ENCODE measurements at places on chromosomes 11 and 22.

GRCh38 chr11:11416502-11416901 is 63.5 kb upstream of the CSNK2A3 start:
- DNase-seq = no peak

- DNase-seq = no peak
Observed at GRCh38 chr11:83572581-83573496, 286.7 kb upstream of the CCDC90B start.

- no peak for DNase-seq
Observed at GRCh38 chr11:114876234-114876633, 197.9 kb downstream of the NXPE2 start.

- DNase-seq = no peak
Observed at GRCh38 chr11:116936754-116937446, 99.5 kb upstream of the APOA1 start.

DNA sequence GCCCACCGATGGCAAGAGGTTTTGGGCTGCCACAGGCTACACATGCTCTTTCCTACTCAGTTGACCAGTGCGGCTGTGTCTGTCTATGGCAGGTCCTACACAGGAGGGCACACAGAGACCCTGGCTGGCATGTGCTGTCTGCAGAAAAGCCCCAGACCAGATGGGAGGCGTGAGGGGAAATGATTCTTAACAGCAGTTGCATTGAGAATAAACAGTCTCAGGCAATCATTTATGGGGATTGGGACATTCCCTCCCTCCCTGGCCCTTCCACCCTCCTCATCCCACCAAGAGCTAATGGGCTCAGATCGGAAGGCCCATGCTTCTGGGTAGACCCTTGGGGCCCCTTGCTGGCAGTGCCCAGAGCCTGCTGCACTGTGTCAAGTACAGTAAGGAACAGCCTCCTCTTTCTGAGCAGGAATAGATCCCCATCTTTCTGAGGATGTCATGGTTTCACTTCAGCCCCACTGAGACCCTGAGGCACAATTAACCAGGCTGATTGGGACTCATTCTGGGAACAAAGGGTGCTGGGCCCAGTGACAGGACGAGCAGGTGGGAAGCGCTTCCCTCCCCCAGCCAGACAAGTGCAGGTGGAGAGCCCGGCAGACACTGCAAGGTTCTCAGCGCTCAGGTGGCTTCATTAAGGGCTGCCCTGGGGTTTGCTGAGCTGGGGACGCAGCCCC is 28.3 kb downstream of the TSPAN18 start:
- DNase-seq = no peak

- DNase-seq = no peak
Observed at GRCh38 chr22:39281126-39281525, 36.3 kb upstream of the PDGFB start.

DNA sequence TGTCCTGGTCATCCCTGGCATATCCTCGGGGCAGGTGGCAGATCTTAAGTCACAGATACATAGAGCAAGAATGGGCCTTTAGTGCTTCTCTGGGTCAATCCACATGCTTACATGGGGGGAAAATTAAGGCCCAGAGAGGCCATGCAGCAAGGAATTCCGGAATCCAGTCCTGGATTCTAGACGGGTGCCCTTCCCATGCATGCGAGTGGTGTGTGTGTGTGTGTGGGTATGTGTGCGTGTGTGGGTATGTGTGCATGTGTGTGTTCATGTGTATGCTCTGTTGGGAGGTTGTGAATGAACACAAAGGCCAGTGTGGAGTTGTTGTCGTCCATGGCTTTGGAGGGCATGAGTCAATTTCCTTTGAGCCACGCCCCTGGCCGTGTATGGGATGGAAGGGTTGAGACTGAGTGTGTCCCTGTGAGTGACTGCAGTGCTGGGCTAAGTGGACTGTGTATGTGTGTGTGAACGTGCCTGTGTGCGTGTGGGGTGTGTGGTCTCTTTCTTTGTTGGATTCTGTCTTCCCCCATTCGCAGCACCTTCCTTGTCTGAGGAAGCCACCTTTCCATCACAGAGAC is 33.4 kb upstream of the EIF3D start:
- DNase-seq = no peak

DNA sequence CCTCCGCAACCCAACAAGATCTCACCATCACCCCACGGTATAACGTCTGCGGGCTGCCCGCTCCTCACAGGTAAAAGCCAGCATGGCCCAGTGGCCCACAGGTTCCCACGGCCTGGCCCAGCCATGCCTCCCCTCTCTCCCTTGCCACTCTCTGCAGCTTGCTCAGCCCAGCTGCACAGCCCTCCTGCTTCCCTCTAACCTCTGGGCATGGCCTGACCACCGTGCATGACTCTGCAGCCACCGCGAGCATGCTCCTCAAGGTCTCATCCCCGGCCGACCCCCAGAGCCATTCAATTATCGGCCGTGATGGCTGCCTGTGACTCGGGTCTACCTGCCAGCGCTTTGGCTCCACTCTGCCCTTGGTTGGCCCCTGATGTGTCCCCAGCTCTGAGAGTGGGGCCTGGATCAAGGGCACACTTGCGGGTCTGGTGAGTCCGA is 185.5 kb downstream of the CTTN start:
- no peak for DNase-seq

DNA sequence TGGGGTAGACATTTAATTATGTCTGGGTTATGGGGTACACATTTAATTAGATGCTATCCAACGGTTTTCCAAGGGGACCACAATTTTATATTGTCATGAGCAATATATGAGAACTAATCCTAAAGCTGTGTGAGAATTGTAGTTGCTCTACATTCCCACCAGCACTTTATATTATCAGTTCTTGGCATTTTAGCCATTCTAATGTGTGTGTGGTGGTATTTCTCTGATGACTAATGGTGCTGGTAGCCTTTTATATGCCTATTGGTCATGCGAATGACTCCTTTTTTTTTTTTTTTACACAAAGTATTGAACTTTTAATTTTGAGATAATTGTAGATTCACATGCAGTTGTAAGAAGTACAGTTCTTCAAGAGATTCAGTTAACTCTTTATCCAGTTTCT is 26.2 kb downstream of the TMEM135 start:
- no peak for DNase-seq

GRCh38 chr11:126304457-126305075 is 706 bp downstream of the DCPS start:
- no peak for DNase-seq

- DNase-seq = no peak
Observed at GRCh38 chr11:88103337-88104206, 71.7 kb downstream of the RAB38 start.

DNA sequence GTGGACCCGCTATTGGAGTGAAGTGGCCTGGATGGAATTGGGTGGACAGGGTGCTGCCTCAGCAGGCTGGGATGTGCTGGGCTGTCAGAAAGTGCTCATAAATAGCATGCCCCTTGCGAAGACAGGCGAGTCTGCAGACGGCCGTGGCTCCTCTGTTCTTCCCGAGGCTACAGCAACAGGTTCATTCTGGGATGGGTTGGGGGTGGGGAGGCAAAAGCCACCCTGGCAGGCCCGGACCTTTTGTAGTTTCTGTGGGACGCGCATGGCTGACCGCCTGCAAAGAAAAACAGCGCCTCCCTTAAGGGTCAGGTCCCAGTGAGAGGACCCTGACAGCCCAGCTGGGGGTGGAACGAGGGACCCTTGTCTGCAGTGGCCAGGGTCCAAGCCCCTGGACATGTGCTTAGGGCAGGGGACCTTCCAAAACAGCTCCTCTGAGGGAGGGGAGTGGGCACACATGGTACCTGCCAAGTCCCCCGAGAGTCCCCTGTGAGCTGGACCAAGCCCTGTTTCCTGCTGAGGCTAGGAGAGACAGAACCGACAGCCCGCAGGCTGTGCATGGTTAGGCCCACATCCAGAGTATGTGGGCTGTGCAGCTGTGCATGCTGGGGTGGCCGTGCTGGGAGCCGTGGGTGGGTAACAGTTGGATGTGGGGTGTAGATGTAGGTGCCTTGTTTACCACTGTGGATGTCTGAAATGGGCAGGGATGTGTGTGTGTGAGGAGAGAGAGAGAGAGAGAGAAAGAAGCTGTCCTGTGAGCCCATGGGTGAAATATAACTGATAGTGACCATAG is at the start of gene CRYBB3:
Gene CRYBB3, plus strand, starts transcription at position 128 of the 790 bp plus-strand sequence. CDS start 1,539 bp downstream, outside the sequence.
- DNase-seq = no peak

GRCh38 chr11:128940603-128941002 is 2.1 kb downstream of the TP53AIP1 start:
- no peak for DNase-seq

DNA sequence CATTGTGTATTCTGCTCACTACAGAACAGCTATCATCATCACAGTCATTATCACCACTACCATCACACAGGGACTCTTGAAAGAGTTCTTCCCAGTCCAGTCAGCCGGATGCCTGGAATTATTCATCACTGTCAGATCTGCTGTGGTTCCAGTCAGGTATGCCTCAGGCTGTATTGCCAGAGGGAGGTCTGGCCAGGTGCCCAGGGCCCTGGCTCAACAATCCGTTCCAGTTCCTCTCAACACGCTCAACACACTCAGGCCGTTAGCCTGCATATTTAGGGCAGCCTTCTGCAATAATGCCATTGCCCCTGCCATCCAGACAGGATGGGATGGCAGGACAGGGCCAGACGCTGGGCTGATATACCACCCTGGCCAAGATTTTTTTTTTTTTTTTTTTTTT is 28.6 kb upstream of the RASL10A start:
- no peak for DNase-seq

- DNase-seq = no peak
Observed at GRCh38 chr11:96200243-96200642, 142.8 kb downstream of the MAML2 start.

- DNase-seq = no peak
Observed at GRCh38 chr11:126413843-126414405, 58.4 kb downstream of the ST3GAL4 start.

DNA sequence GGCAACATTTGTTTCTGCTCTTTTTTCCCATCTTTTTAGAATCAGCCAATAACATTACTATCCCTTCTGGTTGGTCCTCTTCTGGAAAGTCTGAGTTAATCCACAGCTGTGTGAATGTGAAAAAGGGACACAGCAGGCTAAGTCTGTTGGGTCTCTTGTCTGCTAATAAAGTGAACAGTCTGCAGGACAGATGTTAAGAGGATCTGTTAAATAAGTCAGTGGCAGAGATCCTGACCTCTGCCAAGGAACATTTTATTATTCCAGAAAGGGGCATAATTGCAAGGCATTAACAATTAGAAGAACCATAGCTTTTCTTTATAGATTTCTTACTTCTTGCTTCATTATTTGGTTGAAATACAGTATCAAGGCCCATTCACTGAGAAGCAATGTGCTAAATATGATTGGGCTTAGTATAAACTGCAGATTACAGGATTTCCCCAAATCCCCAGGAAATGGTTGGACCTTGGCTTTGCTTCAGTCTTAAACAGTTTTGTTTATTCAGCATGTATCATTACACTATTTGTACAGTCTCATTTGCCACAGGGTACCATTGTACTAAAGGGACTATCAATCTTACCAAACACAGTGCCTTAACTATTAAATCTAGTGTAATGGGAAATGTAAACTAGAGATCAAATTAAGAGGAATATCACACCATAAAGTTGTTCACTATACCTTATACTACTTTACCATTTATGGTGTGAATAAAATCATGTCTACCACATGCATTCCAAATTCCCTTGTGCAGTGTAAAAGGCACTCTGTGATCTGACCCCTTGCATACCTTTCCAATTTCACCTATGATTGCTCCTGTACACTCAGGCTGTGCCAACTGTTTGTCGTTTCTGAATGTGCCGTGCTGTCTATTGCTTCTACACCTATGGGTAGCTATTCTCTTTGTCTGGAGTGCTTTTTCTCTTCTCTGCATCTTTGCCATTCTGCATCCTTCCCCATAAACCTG is 274.0 kb downstream of the SOX6 start:
- no peak for DNase-seq

DNA sequence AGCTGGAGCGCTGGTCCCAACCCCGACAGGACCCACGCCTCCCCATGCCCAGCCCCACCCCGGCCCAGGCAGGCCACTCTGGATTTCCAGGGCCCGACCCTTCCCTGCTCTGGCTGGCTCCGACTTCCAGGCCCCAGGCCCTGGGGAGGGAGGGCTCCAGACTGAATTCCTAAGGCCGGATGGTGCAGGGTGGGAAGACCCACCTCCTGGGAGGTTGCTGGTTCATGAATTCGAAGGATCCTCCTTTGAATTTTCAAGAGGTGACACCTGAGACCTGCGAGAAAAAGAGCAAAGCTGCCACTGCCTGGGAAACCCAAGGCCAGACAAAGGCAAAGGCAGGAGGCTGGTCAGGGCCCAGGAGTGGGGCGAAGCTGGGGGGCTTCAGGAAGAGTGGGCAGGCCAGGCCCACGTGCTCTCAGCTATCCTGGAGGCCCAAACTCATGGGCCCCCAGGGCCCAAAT is 47.0 kb upstream of the LINC01488 start:
- DNase-seq = no peak

DNA sequence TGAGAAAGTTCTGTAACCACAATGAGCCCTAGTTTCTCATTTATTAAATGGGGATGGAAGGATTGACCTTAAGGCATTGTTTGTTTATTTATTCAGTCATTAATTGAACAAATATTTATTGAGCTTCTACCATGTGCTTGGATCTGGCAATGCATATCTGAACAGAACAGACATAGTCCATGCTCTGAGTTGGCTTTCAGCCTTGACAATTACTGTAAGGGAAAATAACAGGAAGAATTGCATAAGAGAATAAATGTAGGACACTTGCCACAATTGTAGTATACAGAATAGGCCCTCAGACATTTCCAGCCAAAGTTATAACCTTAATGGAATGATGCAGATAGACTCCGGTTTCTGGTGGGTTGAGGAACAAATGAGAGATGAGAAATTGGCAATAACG is 160.5 kb upstream of the TTC12 start:
- DNase-seq = no peak

DNA sequence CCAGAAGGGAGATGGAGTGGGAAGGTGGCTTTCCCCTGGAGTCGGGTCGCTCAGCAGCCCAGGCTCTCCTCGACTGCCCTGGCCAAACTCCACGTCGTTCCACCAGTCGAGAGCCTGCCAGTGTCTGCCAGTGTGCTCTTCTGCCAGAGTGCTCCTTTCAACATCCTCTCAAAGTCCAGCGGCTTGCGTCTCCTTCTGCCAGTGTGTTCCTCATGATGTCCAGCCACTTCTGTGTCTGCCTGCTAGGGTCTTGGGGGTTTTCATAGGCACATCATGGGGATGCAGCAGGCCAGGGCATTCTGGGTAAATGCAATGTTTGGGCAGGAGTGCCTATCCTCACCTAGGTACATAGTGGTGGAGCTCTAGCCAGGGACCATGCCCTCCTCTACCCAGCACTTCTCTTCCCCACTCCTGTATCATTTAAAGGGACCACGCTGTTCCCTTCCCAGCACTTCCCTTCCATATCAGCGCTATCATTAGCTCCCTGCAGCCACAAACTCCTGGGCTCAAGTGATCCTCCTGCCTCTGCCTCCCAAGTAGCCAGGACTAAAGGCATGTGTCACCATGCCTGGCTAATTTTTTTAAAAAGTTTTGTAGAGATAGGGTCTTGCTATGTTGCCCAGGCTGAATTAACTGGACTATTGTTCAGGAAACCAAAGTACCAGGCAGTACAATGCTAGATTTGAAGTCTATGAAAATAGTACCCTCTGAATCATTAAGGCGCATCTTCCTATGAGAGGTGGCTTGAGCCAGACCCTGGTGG is 62.9 kb upstream of the CLDN5 start:
- DNase-seq = no peak

- DNase-seq = no peak
Observed at GRCh38 chr11:47981667-47982404, 1.5 kb downstream of the PTPRJ start.

- DNase-seq = no peak
Observed at GRCh38 chr11:76588455-76589325, 81.9 kb downstream of the LRRC32 start.

All from stimulated activated CD8-positive, alpha-beta memory T cell treated with anti-CD3 and anti-CD28 coated beads, Interleukin-12 subunit alpha, Interleukin-12 subunit beta, amount 100 ng/mL, for 1 hour (primary cell).